Mesenteric fat pad (tissue), 1 donor: ENCODE measurements at places on chromosomes 5 and 9.
A peak's percentile ranks its signal among the peaks of the same experiment; 100 is the strongest.

DNA sequence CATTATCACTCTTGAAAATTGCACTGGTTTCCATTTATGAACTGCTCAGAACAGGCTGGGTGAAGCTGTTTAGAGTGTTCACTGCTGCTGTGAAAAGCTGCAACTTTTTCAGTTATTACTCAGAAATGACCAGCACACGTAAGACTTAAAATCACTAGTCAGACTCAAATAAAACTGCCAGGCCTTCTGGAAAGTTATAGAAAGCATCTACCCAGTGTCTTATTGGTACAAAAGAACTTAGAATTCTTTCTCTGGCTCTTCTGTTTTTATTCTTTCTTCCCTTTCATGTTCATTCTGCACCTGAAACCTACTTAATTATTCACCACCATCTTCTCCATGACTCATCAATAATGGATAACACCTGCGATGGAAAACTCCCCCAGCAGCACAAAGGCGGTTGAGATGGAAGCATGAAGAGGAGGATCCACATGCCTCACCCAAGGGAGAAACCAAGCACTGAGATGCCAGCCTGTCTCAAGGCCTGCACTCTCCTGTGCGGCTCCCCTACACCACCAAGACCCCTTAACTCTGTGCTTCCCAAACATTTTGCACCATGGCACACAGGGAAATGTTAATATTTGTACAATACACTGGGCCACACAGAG is 171.9 kb downstream of the ENTREP1 start:
- DNase-seq = no peak

DNA sequence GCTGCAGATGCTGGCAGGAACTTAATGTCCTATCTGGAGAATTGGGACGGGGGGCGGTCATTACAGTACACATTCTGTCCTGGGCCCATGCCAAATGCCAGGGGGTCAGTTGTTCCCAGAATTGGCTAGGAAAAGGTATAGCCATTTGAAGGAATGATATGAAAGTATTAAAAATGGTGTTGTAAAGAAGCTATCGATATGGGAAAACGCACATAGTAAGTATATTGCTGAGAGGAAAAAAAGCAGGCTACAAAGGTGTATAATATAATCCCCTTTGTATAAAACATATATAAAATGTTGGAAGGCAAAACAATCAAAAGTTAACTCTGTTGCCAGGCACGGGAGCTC is 450 bp upstream of the ARHGEF39 start:
- no peak for DNase-seq

GRCh38 chr5:79736528-79737514 is 47.2 kb downstream of the CMYA5 start:
- no peak for DNase-seq

GRCh38 chr5:1542781-1543180 is 19.0 kb upstream of the LPCAT1 start:
- DNase-seq = peak; percentile 90
